Activated T-cell treated with anti-CD3 and anti-CD28 coated beads for 24 hours (primary cell): ENCODE measurements at places on chromosomes 11 and 22.

DNA sequence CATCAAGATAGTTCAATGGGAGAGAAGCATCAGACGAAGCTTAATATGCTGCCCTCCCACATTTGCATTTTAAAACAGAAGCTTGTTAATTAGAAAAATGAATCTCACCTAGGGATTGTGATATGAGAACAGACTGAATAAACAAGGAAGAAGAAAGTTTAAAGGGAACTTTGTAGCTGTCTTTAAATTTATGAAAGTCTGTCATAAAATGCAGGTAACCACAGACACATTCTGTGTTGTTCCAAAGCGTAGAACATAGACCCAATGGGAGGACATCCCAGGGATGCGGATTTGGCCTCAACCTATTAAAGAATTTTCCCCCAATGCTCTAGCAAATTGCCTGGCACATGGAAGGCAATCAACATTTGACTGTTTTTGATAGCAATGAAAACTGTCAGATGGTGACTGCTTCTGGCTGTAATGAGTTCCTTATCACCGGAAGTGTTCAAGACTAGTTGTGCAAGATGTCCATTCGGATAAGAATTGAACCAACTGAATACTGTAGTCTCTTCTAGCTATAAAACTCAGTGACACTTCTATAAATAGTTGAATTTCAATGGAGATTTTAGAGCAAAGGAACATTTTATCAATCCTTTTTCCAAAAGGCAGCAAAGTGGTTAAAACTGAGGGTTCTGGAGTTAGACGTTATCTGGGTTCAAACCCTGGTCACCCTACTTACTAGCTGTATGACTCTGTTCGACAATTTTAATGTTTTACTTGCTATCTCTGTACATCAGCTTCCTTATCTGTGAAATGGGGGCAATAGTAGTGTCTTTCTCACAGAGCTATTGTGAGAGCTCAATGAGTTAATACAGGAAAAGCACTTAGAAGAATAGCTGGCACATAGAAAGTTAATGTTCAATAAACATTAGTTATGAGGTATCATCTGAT lies 64.9 kb downstream of the LIF start:
- no peak for DNase-seq

GRCh38 chr11:62471603-62472002 lies 52.8 kb downstream of the SCGB1A1 start:
- no peak for DNase-seq

- DNase-seq, result no peak
These were observed 39.9 kb downstream of the SERGEF start for GRCh38 chr11:17972987-17973386.

DNA sequence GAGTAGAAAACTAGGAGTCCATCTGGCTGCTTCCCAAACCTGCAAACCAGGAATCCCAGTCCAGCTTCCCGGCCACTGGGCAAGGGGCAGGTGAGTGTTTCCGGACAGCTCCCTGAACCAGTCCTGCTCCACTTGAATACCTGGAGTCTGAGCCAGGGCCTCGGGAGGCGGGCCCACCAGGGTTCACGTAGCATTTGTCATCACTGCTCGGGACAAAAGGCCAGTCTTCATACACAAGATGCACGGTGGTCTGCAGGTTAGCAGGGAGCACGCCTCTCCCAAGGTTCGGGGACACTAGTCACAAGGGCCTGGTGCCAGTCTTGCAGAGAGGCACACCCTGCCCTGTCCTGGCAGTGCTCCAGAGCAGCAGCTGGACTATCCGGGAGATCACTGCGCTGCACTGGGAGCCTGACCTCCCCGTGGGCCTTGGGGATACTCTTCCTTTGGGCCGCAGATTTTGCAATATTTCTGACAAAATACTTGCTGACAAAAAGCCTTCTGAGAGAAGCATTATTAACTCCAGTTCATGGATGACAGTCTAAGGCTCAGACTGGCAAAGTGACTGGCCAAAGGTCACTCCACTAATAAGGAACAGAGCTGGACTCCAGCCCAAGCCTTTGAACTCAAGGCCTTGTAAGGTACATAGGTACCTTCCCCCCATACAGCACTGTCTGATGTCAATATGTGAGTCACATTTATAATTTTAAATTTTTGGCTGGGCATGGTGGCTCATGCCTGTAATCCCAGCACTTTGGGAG lies 25.1 kb downstream of the CD6 start:
- DNase-seq, result no peak

DNA sequence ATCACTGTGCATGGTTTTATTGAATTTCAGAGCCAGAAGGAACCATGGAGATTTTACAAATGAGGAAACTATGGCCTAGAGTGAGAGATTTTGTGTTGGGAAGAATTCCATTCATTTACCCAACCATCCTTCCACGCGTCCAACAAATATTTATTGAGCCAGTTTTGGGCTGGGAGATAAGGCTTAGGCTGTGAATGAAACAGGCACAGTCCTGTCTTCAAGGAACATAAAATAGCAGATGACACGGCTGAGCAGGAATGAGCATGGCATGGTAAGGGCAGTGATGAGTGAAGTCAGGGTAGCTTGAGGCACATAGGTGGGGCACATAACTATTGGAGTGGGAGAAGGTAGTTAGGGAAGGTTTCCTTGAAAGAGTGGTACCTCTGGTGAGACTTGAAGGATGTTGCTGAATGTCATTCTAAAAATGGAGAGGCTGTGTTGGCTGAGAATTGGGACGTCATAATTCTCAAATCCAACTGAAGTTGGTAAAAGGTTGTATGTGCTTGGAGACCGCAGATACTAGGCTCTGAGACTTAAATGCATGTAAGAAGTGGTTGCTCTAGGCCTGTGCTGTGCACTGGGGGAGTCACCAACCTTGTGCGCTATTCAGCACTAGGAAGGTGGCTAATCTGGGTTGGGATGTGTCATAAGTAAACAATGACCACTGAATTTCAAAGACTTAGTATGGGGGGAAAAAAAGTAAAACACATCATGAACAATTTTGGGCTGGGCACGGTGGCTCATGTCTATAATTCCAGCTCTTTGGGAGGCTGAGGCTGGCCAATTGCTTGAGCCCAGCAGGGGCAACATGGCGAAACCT lies 51.9 kb downstream of the TEAD1 start:
- no peak for DNase-seq

GRCh38 chr22:50157709-50158375 lies 12.7 kb upstream of the PANX2 start:
- no peak for DNase-seq

DNA sequence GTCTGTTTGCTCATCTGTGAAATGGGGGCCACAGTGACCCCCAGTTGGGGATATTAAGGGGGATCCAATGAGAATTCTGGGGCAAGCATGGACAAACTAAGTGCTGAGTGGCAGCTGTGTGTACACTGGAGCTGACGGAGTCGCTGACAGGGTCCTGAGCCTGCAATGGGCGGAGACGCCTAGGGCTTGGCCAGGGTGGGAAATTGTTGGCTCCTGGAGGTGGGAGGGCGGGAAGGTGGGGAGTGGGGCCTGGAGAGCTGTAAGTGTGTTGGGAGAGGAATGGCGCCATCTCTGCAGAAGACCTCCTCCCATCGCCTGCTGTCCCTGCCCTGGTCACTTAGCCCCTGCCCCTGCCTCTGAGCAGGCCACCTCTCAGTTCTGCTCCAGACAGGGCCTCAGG lies 7.3 kb downstream of the CACNA1I start:
- no peak for DNase-seq

DNA sequence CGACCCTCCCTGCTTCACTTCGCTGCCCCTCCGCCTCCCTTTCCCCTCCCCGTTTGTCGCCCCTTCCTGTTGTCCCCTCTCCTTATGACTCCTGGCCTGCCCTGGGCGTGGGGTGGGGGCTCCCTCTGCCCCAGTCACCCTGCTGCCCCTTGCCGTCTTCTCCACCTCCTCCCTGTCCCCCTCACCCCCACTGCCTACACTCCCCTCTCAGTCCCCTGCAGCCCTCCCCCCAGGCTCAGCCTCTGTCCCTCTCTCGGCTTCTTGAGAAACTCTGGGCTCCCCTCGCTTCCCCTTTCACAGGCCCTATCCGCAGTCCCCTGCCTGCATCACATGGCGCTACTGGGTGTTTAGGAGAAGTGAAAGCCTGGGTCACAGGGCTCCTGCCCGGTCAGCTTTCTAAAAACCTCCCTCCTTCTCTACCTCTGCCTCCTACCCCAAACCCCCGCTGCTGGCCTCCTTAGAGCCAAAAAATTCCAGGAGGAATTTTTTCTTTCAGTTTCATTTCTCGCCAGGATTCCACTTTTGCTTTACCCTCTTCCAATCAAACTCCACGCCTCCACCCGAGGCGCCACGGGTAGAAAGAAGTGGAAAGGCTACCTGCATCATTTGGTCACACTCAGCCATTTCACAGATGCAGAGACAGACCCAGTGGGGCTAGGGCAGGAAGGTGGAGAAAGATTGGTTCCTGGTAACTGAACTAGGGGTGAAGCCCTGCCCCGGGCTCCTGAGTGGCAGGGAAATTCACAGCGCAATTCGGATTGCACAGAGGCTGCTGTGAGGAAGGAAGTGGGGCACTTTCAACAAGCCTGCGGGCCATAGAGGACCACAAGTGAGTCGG lies at the start of gene SLC15A3:
Gene SLC15A3 (minus strand): TSS at position 273 of the 838 bp plus-strand sequence. CDS start 625 bp downstream, outside the sequence.
- DNase-seq, result no peak

- DNase-seq, result no peak
These were observed 13.1 kb downstream of the HINFP start for GRCh38 chr11:119134389-119134978.

DNA sequence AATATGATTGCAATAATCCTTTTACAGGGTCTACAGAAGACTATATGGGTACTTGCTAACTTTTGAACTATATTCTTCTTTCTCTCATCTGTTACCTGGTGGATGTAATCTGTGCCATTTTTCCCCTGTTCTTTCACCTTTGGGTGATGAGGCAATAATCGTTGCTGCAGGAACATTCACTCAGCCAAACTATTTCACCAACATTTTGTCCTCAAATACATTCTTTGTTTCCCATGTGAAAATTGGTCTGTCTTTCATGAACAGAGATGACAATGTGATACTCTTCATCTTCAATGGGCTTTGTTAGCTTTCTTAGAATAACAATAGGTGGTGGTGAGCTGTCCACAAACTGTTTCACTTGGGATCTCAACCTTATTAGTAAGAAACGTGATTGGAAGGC lies 52.1 kb upstream of the CAPRIN1 start:
- DNase-seq, result no peak

DNA sequence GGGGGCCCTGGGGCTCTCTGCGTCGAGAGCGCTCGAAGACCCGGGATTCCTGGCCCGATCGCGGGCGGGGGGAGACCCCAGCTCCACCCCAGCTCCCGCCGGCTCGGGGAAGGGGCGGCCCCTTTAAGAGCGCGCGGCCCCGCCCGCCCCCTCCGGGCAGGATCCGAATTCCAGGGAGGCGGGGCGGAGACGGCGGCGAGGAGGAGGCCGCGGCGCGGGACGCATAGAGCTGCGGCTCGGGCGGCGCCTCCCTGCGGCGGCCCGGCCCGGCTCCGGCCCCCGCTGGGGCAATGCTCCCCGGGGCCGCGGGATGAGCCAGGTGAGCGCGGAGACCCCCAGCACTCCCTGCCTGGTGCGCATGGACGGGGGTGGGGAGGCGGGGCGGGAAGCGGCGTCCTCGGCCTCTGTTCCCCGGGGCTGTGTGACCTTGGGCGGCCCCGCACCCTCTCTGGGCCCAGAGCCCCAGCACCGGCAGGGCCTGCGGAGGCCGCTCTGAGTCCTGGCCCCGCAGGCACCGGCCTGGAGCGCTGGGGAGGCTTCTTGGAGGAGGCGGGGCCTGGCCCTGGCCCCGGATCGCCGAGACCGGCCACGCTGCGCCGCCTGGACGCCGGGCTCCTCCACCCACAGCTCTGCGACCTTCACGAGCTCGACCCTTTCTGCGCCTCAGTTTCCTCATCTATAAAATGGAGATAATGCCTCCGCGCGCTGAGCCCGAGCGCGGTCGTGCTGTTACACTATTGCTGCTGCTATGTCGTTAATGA lies 565 bp downstream of the GAS2L1 start:
- no peak for DNase-seq

GRCh38 chr11:13391217-13391616 lies 71.8 kb downstream of the BTBD10 start:
- no peak for DNase-seq

DNA sequence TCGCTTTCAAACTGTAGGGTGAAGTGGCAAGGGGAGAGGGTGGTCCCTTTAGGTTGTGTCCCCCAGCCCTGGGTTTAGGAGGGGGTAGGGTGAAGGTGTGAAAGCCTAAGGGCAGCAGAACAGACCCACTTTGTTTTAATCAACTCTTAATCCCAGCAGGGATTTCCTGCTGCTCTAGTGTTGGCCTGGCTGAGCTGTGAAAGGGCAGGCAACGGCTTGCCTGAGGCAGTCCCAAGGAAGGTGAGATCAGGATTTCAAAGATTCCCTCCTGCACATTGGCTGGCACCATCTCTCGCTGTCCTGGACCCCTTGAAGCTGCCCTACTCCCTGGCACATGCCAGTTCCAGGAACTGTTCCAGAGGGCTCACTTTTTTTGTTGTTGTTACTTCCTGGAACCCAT lies 221.3 kb downstream of the INSC start:
- DNase-seq, result no peak

- no peak for DNase-seq
These were observed 128.4 kb downstream of the OPCML start for GRCh38 chr11:133403900-133404299.

DNA sequence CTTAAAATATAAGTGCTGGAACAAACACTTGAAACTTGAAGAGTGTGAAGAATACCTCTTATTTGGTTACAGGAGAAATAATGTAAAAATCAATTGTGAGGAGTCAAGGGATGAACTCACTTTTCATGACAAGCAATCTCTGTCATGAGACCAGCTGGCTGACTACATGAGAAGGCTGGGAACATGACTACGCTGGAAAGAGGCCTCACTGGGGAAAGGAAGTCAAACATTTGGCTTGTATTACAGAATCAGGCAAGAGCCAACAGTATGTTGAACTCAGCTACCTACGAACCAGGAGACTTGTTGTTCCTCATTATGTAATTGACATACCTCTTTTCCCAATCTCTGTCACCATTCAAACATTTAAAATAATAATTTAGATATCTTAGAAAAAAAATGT lies 14.4 kb downstream of the DCDC1 start:
- no peak for DNase-seq

- DNase-seq, result no peak
These were observed 273.5 kb upstream of the PLET1 start for GRCh38 chr11:112534208-112534607.

- DNase-seq, result no peak
These were observed 20.7 kb upstream of the INCENP start for GRCh38 chr11:62103141-62103540.

DNA sequence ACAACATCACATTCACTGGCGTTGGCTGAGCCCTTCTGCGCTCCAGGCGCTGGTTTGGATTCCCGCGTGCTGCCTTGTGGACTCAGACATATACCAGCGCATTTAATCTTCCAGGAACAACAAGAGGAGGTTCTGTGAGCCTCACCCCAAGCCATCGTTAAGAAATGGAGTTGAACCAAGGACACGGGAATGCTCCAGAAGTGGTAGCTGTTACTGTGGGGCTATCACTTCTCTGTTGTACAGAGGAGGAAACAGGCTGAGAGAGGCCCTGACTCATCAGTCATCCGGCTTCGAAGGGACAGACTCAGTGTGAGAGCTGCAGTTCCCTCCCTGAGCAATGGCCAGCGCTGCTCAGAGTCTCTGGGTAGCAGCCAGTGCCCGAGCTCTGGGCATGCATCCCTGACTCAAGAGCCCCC lies 291.3 kb downstream of the TBC1D22A start:
- DNase-seq, result no peak

DNA sequence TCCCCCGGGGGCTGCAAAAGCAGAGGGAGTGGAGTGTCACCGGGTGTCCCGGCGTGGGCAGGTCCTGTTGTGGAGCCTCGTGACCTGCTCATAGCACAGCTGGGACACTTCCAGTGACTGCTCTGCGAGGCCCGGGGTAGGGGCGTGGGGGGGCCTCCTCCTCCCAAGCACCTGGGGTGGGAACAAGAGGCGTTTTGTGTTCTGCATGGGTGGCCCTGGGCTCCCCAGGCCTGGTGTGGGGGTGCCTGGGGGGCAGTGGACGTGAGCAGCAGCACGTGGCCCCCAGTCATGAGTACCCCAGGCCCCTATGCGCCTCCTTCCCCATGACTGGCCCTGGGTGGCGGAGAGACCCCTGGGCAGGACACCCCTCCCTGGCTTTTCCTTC lies 104.7 kb downstream of the KCNQ1 start:
- no peak for DNase-seq
